ENCODE measurements at places on chromosomes 2 and 18. TPM values are rescaled to one million over a fixed set of nuclear protein-coding genes. Genes with fewer than 3 reads are reported as not detected.

- no peak for DNase-seq
Observed at GRCh38 chr2:188415754-188416083, 124.0 kb downstream of the GULP1 start.

Gene FSHR
- total RNA-seq = not detected

GRCh38 chr18:45139478-45139877 lies 458.8 kb downstream of the SETBP1 start:
- DNase-seq = no peak

DNA sequence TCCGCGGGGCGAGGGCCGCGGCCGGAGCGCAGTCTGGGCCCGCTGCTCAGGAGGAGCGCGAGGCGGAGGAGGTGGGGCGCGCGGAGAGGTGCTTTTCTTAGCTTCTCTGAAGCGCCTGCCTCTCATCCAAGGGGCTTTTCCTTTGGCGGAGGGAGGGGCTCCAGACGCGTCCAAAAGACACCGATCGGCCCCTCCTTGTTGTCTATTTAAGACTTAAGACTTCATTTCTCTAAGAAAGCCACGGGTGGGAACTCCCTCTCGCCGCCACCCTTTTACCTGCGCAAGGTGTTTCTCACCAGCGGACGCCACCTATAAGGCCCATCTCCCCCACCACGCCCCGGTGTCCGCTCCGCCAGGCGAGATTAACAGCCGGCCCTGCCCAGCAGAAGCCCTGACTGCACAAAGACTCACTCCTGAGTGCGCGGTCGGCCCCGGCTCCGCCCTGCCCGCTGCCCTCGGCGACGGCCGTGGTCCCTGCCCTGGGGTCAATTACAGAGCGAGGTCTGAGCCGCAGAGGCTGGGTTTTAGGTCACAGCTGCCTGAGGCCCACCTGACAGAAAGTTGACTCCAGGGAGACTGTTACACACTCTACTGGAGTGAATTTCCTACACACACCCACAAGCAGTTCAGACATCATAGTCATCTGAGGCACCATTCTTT lies at the start of gene DSC2:
DSC2 (minus strand) TSS at position 397 of the 660 bp plus-strand sequence. CDS start 450 bp downstream, outside the sequence.
- no peak for DNase-seq

Gene TFCP2L1
- total RNA-seq = 15.7 TPM

Gene EML6
- total RNA-seq = 5.4 TPM

DNA sequence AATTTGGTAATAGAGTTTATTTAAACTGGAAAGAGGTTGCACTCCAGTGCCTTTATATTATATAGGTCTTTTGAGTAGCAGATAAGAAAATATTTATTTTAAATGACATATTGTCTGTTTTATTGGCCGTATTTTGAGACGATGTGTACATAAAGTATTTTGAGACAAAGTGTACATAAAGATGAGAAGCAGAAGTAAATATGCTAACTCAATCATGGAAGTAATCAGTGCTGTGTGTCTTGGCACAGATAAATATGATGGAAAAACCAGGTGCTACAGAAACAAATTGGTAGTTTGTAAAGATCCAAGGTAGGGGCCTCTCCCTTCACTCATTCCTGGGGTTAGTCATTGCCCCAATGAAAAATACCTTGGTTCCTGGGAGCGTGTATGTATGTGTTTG lies 382.9 kb downstream of the DSEL start:
- no peak for DNase-seq

GRCh38 chr2:64485331-64485730 lies 31.4 kb downstream of the LGALSL start:
- DNase-seq = no peak

Gene KCNG2
- total RNA-seq = not detected

GRCh38 chr18:74268175-74268574 lies 23.6 kb downstream of the CYB5A start:
- no peak for DNase-seq

DNA sequence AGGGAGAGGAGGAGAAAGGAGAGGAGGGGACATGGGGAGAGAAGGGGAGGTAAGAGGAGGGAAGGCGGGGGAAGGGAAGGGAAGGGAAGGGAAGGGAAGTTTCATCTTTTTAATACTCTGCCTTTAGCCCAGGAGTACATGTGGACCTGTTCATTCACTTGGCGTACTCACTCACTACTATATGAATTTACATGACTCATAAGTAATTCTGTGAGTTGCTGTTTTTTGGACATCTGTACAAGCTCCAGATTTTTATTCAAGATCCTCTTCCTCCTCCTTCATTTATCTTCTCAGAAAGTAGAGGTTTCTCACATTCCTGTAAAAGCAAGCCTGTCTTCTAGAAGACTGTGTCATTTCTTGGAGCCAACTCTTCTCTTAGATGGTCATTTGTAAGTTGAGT lies 84.6 kb downstream of the RDH14 start:
- no peak for DNase-seq

- DNase-seq = no peak
Observed at GRCh38 chr2:151853070-151853758, 25.0 kb upstream of the ARL5A start.

DNA sequence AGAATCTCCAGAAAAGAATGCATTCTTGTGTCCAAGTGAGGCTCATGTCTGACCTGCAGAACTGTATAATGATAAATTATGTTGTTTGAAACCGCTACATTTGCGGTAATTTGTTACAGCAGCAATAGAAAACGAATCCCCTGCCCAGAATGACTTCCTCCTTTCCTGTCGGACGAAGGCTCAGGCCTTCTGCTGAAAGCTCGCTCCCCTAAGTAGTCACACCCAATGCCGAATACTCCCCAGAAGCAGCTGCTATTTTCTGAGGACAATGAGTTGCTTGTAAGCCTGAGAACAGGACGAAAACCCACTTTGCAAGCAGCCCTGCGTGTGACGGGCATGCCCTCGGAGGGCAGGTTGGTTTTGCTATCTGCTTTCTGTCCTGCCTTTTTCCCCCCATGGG lies 27.7 kb upstream of the PTPN4 start:
- no peak for DNase-seq

Gene ZSWIM2
- total RNA-seq = not detected

GRCh38 chr2:15968280-15969178 lies 28.2 kb downstream of the MYCN start:
- no peak for DNase-seq

Gene ALK
- total RNA-seq = 0.36 TPM

- no peak for DNase-seq
Observed at GRCh38 chr2:82740527-82740926, 1718.6 kb downstream of the SUCLG1 start.
